Cortex of kidney (tissue), 1 donor: ENCODE measurements at places on chromosomes 5 and 9.

- no peak for DNase-seq
Measured at GRCh38 chr5:39146831-39147540, 72.4 kb downstream of the FYB1 start.

DNA sequence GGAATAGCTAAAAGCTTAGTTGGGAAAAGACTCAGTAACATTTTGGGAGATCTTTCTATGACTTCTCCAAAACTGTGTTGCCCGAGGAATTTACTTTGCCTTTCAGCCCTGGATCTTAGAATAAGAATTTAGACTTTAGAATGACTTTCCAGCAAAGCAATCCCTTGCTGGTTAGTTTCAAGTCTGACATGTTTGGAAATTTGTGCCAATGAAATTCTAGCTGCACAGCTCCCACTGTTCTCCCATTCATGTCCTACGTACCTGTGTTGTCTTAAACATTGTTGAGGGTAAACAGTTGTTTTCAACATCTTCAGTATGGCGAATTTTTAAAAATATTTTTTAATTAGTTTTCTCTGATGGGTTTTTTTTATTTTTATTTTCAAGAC, 111.4 kb downstream of the CCDC192 start:
- DNase-seq: no peak

GRCh38 chr5:14674983-14675854, 10.7 kb downstream of the OTULIN start:
- no peak for DNase-seq

- no peak for DNase-seq
Measured at GRCh38 chr9:137482094-137482781, 23.1 kb upstream of the NSMF start.

DNA sequence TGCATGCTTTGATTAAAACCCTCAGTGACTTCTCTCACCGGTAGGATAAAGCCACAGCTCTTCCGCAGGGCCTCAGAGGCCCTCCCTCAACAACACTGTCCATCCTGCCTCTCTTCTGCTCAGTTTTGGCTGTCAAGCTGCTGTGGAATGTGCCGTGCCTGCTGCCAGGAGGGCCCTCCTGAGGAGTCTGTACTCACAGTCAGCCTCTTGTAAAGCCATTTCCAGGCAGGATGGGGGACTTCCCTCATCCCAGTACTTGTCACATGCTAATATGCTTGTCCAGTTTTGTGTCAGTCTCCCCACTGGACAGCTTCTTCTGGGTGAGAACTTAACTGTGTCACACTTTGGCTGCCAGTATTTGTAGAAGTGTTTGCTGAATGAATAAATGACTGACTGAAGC, 13.9 kb upstream of the DDX41 start:
- no peak for DNase-seq

GRCh38 chr9:79885093-79885857, 313.5 kb downstream of the TLE4 start:
- DNase-seq: no peak

DNA sequence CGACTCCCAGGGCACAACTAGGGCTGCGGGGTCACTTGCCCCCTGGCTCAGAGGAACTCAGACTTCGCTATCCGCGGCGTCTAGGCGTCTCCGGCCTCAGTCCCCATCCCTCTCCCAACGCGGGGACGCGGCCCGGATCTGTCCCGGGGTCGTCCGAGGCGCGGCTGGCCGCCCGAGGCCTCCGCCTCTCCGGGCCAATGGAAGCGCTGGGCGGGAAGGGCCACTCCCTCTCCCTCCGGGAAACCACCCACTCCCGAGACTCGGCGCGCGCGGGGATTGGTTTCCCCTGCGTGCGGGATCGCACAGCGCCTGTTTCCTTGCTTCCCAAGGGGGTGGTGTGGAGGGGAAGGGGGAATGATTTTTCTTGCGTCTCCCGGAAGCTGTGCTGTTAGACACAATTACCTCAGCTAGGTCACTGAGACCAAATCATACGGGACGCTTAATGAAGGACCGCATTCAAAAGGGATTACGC, 38.3 kb downstream of the NR2F1 start:
- DNase-seq: no peak

DNA sequence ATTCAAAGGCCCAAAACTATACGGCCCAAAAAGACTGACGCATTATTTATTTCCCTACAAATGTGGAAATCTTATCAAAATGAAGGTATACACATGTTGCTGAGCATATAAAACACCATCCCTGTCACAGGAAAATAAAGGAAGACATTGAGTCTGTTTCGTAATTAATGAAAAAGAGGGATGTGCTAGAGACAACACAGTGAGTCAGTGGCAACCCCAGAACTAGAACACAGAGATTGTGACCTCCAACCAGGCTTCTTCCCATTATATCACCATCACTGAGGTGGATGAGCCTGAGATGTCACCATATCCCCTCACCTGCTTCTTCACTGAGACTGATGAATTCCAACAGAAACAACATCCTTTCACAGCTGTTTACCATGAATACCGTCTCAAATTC, 3.8 kb downstream of the NDUFA8 start:
- no peak for DNase-seq

GRCh38 chr5:173231996-173232498, 3.0 kb downstream of the NKX2-5 start:
- no peak for DNase-seq

- no peak for DNase-seq
Measured at GRCh38 chr9:5364294-5365024, 24.8 kb upstream of the RLN1 start.

DNA sequence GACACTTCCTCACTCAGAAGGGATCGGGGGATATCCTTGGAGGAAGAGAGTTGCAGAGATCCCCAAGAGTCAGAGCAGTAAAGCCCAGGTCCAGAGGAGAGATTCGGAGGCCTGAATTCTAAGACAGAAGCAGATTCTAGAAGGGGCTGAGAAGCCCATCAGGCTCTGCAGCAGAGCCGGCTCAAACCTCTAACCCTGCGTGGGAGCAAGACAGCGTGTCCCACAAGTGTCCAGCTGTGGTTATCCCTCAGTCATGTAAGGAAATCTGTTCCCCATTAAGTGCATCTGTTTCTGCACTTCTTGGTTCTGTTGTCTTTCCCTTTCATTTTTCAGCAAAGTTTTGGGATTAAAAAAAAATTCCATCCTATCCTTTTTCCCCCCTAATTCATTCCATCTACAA, 4.8 kb upstream of the DIAPH1 start:
- DNase-seq: no peak

GRCh38 chr9:110251212-110251611, 5.1 kb downstream of the TXN start:
- no peak for DNase-seq

- no peak for DNase-seq
Measured at GRCh38 chr9:128701227-128701854, 962 bp upstream of the PKN3 start.

GRCh38 chr5:63401436-63402046, 560.7 kb downstream of the HTR1A start:
- no peak for DNase-seq

GRCh38 chr5:1041225-1042143, 32.9 kb downstream of the NKD2 start:
- no peak for DNase-seq

DNA sequence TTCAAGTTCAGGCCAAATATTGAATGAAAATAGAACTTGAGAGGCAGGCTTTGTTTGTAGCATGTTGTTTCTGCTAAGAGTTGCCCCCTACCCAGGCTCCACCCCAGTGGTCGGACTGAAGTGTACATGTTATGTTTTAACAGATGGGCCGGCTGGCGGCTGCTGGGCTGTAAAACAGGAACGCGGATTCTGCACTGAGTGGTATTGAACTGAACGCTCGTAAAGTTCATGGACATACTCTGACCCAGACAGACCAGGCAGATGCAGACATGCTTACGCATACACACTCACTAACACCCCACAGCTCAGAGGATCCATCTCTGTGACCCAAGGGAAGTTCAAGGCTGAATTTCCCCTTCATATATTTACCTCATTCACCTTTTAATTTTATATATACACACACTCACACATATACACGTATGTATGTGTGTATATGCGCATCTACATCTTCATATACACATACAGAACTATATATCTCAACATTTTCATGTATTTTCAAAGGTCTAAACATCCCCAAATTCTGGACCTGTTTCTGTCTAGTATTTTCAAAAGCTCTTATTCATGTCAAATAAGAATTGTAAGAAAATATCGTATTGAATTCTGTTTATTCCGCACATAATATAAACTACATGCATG, 1.4 kb downstream of the MARCHF3 start:
- DNase-seq: no peak

- DNase-seq: no peak
Measured at GRCh38 chr9:92563116-92564100, 27.6 kb upstream of the ECM2 start.

- DNase-seq: no peak
Measured at GRCh38 chr5:164237486-164237885, 732.1 kb downstream of the MAT2B start.

GRCh38 chr9:126157826-126158587, 168.6 kb upstream of the MVB12B start:
- no peak for DNase-seq

GRCh38 chr9:3224931-3225330, 300.9 kb downstream of the RFX3 start:
- DNase-seq: no peak

- no peak for DNase-seq
Measured at GRCh38 chr5:93078082-93079038, 502.7 kb downstream of the NR2F1-AS1 start.

DNA sequence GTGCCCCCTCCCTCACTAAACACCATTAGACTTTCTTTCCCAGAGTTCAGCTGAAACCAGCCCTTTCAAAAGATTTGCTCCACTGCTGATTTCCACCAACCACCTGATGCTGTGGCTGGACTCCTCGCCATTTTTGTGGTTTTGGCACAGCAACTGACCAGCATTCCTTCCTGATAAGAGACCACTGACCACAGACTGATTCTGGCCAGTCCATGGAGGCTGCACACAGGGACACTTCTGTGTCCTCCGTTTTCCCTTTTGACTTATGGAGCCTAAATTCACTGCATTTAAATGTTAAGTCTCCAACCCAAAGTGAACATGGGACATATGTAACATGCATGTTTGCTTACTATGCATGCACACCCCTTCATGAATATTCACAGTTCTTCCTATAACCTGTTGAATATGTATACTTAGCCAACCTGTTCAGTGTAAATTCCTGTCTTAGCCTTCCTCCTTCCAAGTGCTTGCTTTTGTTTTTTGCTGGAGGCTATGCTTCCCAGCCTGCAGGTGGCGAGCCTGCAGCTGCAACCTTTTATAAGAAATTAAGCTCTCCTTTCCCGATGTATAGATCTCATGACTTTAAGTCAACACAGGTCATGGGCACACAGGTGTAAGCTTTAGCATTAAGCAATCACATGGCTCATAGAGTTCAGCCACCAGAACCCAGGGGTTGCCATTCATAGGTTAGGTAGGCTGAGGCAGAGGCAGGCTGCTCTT, 78.7 kb downstream of the ACTL7B start:
- no peak for DNase-seq

GRCh38 chr5:156051972-156052371, 275.0 kb upstream of the SGCD start:
- DNase-seq: no peak

DNA sequence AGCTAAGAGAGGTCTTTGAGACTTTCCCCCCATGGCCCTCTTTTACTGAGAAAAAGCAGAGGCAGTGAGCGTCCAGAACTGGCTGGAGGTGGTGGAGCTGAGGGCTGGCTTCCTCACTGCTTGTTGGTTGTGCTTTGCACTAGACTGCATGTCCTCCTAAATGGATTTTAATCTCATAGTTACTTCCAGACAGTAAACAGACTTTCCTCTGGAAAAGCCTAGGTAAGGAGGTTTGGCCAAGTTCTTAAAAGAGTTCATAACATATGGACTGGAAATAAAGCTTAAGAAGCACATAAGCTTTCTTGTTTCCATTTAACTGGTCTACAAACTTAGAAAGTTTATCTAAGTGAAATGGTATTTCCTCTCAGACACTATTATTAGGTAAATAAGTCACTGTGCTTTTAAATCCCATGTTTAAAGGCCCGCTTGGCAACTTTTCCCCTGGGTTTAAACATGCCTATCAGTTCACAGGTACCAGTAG, 2.0 kb downstream of the ASPN start:
- DNase-seq: no peak

DNA sequence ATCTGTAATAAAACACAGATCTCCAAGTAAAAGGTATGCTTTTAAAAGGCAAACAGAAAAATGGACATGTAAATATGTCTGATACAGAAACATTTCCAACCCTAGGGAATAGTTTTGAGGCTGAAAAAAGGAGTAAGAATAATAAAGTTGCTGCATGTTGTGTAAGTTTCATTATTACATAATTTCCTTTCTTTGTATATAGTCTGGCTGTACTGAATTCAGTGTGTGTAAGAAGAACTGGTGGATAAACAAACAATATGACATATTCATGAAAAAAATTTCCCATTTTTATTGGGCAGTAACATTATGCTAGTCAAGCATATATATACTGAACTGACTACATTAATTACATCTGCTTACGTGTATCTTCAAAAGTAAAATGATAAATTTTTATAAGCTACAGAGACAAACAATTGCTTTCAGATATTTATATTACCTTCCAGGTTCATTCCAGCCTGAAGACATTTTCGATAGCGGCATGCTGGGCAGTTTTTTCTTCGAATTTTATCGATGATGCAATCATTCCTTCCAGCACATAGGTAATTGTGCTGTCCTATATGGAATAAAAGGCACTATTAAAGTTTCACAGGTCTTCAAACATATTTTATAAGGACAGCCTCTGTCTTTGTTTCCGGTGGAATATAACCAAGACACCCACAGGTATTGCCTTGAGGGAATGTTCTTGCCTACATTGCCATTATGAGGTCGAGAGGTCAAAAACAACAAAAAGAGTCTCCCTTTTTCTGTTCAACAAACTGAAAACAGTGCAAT, 93.6 kb downstream of the NR3C1 start:
- DNase-seq: no peak

GRCh38 chr5:73433982-73434342, 14.6 kb downstream of the FOXD1 start:
- no peak for DNase-seq

- DNase-seq: no peak
Measured at GRCh38 chr5:51172903-51173626, 210.2 kb upstream of the ISL1 start.

GRCh38 chr5:51684794-51685355, 301.6 kb downstream of the ISL1 start:
- DNase-seq: no peak

DNA sequence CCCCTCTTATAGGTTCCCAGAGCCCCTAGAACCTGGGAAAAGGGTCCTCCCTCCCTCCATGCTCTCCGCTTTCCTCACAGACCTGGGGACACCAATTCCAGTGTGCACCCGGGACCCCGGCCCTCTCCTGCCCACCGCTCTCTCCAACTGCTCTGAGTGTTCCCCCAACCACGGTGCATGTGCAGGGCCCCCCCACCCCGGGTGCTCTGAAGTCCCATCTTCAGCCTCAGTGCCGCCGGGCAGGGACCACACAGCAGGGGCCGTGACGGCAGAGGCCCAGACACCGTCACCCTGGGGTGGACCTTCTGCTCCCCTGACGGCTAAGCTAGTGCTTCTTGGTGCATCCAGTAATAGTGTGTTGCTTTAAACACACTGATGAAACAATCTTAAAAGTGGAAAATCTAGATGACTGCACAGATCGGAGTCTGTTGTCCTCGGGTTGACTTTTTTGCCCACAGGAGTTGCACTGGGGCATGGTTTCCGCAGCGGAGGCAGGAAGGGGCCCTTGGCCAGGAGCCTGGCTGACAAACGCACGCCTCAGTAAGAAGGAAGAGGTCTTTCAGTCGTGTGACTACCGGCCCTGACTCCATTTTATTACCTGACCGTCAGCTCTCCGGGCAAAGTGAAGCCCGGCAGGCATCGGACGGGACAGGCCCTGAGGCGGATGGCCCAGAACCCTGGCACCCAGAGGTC, 36.2 kb upstream of the SLC6A3 start:
- DNase-seq: no peak
